GM13977 (cell line): ENCODE measurements at places on chromosomes 1 and 21.

- peak; percentile 77 for DNase-seq
Observed at GRCh38 chr1:38527373-38527966, 332.1 kb downstream of the RRAGC start.

- DNase-seq: no peak
Observed at GRCh38 chr1:23341931-23342692, 2.0 kb downstream of the HNRNPR start.

GRCh38 chr1:95366498-95366897 is 132.5 kb downstream of the RWDD3 start:
- no peak for DNase-seq

GRCh38 chr1:231040019-231040799 is at the start of gene FAM89A:
Gene FAM89A (minus strand): TSS chr1:231040254. CDS start chr1:231040211, 43 bp downstream.
- DNase-seq: peak; percentile 92

- peak; percentile 28 for DNase-seq
Observed at GRCh38 chr1:192810253-192810880, 1.5 kb downstream of the RGS2 start.

GRCh38 chr1:200969726-200970561 is 53.6 kb downstream of the KIF21B start:
- DNase-seq: peak; percentile 91

GRCh38 chr1:117058810-117059209 is 1.3 kb upstream of the TTF2 start:
- no peak for DNase-seq

DNA sequence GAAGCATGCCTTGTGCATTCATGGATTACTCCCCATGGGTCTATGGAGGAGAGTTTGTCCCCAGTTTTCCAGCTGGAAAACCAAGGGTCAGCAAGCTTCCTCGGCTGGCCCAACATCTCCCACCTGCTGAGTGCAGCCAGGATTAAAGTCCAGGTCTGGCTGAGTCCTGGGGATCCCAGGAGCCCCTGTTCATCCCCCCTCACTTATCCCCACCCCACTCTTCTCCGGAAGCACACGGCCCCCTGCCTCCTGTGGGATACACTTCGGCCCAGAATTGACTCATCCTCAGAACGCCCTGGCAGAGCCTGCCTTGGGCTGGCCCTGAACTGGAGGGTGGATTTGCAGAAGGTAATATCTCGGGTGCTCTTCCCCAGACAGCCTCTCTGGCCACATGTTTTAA is 276.1 kb downstream of the NPHP4 start:
- DNase-seq: no peak

DNA sequence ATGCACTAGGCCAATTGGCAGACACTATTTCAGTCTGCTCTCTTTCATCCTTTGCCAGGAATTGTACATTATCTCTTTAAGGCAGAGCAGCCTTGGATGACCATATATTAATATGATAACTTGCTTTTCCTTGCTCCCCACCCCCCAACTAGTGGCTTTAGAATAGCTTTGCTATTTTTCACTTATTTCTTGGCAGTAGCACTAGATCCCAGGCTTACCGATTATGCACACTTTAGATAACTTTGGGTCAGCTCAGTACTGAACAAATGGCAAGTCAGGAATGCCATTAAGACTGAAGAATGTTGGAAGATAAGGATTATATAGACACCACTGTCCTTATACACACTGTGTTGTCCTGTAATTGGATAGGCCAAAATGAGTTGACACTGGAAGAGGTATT is 146.4 kb downstream of the FGGY start:
- DNase-seq: no peak

DNA sequence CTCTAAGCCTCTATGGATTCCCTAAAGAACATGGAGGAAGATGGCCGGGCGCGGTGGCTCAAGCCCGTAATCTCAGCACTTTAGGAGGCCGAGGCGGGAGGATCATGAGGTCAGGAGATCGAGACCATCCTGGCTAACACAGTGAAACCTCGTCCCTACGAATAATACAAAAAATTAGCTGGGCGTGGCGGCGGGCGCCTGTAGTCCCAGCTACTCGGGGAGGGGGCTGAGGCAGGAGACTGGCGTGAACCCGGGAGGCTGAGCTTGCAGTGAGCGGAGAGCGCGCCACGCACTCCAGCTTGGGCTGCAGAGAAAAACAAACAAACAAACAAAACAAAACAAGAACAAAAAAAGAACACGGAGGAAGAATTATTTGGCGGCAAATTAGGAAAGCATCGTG is 5.8 kb upstream of the ZNF326 start:
- DNase-seq: no peak

- no peak for DNase-seq
Observed at GRCh38 chr1:219401724-219402625, 210.9 kb downstream of the ZC3H11B start.

DNA sequence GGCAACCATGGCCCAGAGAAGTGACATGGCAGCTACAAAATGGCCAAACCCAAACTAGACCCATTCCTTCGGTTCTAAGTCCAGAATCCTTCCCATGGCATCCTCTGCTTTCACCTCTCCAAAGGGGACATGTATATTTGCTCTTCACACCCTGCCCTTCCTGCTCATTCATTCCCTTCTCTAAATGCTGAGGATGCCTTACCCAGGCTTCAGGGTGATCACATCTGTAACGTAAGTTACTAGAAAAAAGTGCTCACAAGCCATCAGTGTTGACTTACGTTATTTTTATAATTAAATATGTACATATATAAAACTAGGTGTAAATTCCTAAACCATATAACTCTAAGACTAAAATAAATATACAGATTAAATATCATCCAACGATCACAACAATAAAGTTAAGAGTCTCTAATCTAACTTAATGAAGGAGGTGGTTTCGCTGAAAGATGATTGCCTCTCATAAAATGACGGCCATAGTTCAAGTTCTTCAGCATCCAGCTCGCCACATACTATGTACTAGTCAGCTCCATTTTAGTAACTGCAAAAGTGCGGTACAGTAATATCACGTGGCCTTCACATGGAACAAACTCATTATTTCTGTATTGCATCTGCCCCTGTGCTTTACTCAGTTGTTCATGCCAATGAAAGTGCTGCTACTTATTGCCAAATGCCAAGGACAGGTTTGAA is 74.6 kb downstream of the TENT5C start:
- DNase-seq: no peak

GRCh38 chr1:110212169-110213142 is 2.3 kb downstream of the KCNC4 start:
- no peak for DNase-seq

DNA sequence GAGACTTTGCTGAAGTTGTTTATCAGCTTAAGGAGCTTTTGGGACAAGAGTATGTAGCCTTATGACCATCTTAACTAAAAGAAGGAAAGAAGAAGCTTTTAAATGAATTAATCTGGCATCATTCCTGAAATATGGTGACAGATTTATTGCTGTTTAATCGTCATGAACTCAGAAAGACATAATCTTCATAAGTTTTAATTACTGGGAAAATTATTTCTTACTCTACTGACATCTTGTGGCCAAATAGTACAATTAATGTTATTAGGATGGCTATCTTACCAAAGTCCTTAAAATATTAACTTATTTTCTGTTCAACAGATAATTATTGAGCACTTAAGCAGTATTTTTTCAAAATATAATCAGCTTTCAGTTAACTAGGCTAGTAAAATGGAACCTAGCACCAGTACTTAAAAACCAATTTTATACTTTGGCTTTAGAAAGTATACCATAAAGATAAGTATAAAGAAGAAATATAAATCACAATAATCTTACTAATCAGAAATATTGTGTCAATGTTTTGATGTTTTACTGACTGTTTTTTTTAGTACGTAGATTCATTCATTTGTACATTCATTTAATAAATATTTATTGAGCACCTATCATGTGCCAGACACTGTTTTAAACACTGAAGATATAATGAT is 34.7 kb upstream of the GPR25 start:
- peak; percentile 7 for DNase-seq

DNA sequence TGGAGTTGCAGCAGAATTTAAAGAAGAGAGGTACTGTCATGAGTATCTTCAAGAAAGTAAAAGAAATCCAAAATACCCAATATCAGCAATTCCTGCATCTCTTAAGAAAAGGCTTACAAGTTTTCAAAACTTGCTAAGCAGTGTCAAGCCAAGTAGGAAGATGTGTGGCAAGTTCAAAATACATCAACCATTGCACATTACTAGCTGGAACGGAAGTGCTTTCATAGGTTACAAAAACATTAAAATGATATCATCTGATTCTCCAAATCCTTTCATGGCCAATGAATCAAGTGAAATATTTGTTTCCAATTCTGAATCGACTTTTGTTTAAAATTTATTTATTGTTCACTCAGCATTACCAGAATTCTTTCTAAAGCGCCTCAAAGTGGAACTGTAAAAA is 5.7 kb upstream of the ABCA4 start:
- DNase-seq: no peak

- no peak for DNase-seq
Observed at GRCh38 chr1:92481599-92481925, 5.2 kb downstream of the GFI1 start.

GRCh38 chr1:9792156-9793042 is 31.4 kb downstream of the CLSTN1 start:
- no peak for DNase-seq

- no peak for DNase-seq
Observed at GRCh38 chr1:2019571-2020309, 595 bp downstream of the GABRD start.

- DNase-seq: no peak
Observed at GRCh38 chr21:33552093-33552998, 9.5 kb downstream of the SON start.

DNA sequence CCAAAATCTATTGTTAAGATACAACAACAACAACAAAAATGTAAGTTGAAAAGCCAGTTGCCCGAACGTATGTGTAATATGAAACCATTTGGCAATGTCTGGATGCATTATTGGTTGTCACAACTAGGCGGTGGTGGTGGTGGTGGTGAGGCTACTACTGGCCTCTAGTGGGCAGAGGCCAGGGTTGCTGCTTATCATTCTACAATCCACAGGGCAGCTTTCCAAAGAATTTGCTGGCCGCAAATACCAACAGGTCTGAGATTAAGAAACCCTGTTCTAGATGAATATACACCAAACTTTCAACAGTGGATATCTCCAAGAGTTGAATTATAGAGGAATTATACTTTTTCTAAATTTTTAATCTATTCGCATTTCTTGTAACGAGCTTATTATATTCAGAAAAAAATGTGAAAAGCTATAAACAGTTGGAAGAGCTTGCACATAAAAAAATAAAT is 26.8 kb upstream of the ZNF697 start:
- peak; percentile 50 for DNase-seq

DNA sequence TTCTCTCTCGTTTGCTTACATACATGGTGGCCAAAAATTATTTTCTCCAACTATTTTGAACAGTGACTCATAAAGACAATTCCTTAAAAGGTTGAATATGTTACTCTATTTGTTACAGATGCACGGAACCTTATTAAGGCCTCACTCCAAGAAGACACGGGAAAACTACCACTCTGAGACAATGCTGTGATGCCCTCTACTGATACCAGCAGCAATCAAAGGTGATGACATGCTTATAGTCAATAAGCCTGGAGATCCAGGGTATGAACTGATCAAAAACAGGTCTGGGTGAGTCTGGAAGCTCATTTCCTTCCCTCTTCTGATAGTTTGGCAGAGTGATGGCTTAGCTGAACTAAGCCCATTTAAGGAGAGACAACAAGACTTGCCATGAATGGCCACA is 563.0 kb downstream of the LRRIQ3 start:
- DNase-seq: no peak

DNA sequence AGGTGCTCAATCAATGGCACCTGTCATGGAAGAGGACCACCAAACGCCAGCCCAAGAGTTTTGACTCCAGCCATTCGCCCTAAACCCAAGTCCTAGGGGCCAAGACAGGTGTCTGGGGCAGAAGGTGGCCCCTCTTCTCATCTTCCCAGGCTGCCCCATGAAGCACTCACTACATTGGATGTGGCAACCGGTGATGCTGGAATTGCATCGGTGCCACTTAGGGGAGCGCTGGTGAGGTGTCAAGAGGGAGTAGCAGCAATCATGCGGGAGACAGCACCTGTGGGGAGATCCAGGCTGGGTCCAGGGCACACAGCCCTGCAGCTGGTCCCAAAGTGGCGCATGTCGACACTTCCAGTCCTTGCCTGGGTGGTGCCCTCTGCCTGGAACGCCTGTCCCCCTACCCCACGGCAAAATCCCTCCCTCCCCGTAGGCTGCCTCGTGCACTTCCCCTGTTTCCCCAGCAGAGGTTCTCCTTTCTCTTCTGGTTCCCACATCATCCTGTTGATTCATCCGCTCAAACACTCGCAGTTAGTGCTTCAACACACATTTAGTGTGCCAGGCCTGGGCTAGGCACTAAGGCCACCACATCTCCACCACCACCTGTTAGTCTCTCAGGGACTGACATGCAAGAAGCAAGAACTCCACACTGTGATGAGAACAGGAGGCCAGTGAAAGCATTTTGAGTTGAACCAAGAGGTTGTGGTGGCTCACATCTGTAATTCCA is 18.5 kb downstream of the PLA2G2D start:
- DNase-seq: peak; percentile 75

GRCh38 chr1:54569339-54569738 is 21.3 kb downstream of the ACOT11 start:
- DNase-seq: no peak

DNA sequence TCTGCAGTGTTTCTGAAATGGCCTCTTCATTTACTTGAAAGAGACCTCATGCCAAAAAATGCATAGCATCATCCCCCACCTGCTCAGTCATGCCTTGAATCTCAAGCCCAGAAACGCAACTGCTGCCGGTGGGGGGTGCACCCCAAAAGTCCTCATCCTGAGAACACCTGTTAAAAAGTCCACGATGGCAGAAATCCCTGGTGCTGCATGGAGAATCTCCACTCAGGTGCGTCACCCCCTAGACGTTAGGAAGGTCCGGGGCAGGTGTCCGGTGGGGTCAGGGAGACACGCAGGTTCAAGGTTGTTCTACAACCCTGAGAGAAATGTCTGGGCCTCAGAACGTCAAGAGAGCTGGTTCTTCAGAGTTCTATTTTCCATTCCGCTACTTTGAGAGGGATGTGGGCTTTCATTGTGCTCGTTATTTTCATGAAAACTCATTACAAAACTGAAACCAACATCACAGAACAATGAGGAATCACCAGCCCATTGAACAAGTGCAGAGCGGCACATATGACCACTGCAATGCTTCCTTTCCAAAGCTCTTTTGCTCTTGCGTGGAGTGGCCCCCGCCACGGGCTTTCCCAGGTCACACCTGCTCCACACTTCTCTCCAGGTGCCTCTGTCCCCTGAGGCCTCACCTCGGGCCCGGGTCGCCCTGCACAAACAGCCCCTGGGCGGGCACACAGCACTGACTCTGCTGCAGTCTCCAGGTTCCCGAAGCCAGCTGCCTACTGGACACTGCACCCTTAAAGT is 201.9 kb downstream of the TOMM20 start:
- peak; percentile 78 for DNase-seq
